ENCODE measurements at places on chromosomes 4 and X.

- DNase-seq = no peak
Observed at GRCh38 chr4:110201502-110201901, 3.1 kb upstream of the ELOVL6 start.

DNA sequence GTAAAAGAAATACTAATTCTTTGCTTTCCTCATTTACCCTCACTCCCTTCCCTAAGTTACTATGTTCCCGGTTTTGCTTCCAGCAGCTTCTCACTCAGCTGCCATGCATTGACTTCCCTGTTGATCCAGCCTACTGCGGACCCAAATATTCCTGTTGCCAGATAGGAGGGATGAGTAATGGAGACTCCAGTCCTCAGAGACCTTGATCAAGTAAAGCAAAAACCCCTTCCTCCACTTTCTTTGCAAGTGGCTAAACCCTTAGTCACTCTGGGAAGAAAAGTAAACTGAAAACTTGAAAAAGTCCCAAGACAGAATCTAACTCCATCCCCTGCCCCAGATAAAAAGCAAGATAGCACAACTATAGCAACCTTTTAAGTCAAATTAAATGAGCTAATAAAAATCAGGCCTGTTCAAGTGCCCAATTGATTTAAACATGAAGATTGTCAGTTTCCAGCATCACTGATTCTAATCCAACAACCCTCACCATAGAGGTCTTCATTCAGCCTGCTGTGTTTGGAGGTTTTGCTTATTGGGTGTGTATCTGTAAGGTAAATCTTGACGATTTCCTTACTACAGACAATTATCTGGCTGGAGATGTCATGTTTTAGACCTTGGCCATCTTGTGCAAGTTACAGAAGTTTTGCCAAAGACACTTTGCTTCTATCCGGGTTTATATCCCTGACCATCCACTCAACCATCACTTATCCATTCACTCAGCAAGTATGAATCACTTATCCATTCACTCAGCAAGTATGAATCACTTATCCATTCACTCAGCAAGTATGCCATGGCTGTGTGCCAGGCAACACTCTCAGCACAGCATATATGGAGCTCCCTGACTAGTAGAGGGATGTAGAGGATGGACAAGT is 17.6 kb downstream of the FGFBP1 start:
- no peak for DNase-seq

DNA sequence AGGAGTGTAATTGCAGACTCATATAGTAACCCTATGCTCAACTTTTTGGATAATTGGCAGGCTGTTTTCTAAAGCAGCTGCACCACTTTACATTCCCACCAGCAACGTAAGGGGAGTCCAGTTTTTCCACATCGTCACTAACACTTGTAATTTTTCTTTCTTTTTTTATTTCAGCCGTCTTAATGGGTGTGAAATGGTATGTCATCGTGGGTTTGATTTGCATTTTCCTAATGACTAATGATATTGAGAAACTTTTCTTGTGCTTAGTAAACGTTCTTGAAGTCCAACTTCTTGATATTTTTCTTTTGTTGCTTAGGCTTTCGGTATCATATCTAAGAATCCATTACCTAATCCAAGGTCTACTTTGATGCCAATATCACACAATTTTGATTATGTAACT is 95.3 kb upstream of the IL1RAPL1 start:
- no peak for DNase-seq

- DNase-seq = no peak
Observed at GRCh38 chrX:53362449-53362848, 60.0 kb downstream of the SMC1A start.

DNA sequence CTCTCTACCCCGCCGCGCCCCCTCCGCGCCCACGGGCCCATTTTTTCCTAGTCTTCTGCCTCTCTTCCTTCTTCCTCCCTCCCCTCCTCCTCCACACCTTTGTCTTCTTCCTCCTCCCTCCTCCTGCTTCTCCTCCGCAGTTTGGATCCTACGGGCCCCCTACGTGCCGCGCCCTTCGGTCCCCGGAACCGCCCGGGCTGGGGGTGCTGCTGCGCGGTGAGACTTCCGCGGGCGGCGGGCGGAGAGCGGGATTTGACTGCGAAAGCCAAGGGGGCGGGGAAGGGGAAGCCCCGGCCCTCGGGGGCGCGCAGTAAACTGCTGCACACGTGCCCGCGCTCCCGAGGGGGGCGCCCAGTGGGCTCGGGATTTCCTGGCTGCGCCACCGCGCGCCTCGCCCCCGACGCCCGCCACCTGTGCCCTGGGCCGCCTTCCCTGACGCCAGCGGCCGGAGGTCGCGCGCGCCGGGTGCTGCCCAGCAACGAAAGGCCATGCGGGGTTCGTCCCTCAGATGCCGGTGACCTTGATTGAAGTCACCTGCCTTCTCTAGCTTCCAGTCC is 3.3 kb upstream of the NKX3-2 start:
- no peak for DNase-seq

GRCh38 chrX:104922206-104922621 is 298.3 kb downstream of the TEX13A start:
- peak; percentile 38 for DNase-seq

DNA sequence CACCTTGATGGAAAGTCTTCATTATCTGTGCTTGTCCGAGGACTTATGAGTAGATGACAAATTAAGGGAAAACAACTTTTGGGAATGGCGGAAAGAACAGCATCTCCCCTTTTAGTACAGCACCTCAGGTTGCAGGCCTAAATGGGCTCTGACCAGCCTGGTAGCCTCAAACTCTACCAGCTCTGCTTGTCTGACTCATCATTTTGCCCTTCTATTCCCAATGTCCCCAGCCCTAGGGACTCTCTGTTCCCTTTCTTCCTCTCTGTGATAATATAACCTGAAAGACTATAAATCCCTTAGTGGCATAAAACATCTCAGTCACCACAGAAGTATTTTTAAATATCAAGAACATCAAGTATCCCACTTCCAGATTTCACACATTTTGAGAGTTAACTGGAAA is 121.9 kb downstream of the THOC2 start:
- no peak for DNase-seq

DNA sequence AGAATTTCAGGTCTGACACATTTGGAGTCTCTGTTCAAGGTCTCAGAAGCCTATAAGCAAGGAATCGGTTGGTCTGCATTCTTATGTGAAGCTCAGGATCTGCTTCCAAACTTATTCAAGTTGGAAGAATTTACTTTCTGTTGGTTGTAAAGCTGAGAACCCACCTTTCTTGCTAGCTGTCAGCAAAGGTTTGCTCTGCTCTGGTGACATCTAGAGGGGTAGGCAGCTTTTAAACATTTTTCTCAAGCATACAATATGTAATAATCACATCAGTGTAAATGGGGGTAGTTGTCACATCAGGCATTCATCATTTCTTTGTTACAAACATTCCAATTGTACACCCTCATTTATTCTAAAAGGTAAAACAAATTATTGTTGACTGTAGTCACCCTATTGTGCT is 935.2 kb downstream of the TRAM1L1 start:
- DNase-seq = no peak

- no peak for DNase-seq
Observed at GRCh38 chr4:118770741-118771187, 65.2 kb downstream of the SEC24D start.

DNA sequence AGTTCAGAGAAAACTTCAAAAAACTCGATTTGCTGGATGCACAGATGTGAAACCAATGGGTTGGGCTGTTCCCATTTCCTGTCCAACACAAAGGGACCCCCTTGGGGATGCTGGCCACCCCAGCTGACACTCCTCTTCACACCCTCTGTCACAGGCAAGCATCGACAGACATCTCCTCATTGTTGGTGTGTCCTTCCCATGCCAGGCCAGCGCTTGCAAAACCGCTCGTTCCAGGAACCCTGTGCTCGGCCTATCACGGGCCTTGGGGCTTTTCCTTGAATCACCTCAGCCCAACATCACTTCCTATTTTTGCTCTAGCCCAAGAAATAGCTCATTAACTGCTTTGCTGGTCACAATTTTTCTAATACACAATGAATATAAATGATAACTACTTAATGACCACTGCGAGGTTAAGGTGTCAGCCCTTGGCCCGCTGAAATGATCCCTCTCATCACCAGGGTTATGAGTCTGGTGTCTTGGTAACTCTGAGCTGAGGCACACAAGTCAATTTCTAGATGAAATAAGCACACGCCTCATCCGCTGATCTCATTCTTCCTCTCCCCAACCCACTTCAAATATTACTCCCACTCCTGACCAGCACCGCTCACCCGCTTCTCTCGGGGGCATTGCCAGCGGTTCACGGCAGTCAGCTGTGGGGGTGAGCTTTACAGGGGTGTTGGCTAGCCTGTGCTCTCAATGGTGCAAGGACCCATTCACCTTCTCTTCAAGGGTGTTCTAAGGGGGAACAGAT is 32.3 kb downstream of the BCOR start:
- no peak for DNase-seq

DNA sequence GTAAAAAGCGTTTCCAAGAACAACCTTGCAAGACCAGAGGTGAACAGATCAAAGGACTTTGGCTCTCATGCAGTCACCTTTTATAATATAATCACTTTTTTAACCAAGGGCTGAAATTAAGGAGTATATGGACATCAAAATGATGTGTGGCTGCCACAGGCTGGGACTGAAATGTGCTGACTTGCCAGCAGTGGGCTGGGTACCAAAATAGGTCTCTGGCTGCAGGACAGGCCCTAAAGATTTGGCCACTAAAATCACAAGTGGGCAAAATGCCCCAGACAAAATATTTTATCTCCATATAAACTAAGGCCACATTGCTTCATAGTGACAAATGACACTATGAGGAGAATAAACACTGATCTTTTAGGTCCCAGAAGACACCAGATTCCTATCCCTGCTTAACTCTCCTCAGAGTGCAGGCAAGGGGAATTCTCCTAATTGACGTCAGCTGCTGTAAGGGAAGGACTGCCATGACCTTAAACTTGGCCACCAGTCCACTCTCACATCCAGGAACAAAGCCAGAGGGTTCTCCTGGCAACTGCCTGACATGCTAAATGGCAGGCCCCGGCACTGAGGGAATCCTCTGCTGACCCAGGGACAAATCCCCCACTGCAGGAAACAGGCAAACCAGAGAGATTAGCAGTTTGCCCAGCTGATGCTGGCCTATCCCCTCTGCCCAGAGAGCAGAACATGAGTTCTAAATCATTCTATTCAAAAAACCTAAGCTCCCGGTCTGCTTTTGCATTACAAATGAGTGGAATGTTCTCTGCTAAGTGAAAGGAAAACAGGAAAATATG is 155.8 kb downstream of the PPP3CA start:
- DNase-seq = no peak

GRCh38 chrX:12269484-12269883 is 131.2 kb downstream of the FRMPD4 start:
- no peak for DNase-seq

GRCh38 chr4:53844133-53844532 is 220.3 kb downstream of the CHIC2 start:
- DNase-seq = no peak

DNA sequence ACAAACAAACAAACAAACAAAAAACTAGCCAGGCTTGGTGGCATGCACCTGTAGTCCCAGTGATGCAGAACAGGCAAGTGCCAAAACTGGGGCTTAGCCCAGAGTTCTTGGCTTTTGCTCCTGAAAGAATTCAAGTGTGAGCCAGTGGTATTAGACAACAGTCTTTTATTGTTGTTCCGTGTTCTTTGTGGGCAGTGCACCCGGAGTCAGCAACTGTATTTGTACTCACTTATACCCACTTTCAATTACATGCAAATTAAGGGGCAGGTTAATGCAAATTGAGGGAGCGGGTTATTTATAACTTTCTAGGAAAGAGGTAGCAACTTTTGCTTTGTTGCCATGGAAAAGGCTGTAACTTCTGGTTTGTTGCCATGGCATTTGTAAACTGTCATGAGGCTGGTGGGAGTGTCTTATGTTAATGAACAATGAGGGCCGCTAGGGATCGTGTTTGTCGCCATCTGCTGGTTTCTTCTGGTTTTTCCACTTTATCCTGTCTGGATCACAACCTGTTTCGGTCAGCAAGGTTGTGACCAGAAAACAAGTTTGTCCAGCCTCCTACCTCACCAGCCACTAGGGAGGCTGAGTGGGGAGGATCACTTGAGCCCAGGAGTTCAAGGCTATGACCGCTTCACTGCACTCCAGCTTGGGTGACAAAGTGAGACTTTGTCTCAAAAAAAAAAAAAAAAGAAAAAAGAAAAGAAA is 88.8 kb upstream of the ESX1 start:
- DNase-seq = no peak

DNA sequence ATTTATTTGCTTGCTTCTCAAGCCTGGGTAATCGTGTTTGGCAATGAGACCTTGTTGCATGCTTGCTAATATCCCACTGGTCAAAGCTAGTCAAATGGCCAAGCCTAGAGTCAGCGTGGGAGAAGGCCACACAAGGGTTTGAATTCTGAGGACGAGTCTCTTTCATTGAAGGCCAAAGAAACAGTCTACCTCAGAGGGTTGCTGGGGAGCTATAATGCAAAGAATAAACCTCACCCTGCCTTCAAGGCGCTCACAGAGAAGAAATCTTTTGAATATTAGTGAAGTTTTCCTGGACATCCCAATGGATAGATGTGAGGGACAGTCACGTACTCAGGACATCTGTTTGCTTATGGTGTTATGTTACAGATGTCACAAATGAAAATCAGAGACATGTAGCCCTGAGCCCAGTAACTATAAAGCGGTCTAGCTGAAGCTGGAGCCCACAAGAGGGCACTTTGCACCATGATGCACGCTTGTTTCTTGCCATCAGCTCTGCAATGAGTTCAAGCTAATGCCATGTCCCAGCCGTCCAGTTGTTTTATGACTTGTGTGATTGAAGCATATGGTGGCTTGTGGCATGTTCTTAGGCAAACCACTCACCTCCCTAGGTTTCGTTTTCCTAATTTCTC is 1.1 kb upstream of the TLR3 start:
- DNase-seq = peak; percentile 3

DNA sequence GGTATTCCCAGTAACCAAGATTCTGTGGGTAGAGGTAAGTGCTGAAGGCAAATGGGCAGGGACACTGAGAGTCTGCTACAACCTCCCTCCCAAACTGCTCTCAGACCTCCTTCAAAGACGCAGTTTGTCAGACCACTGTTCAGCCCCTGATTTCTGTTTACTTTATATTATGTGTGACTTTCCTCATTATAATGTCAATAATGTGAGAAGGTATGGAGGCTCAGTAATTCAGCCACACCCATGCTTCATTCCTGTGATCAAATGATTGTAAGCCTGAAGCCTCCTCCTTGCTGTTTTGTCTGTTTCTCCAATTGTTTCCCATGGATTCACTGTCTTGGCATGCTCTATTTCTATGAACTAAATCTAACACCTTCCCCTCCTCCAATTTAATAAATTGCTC is 75.6 kb downstream of the SYTL5 start:
- no peak for DNase-seq

Data from NCI-H1417 treated with DMSO at 0.1 percent for 48 hours (cell line).